Hematopoietic multipotent progenitor cell treated with erythropoietin and hydrocortisone succinate and interleukin-3 and kit ligand, for 6 days (in vitro differentiated cells): ENCODE measurements at places on chromosomes 1 and 21.
A peak's percentile ranks its signal among the peaks of the same experiment; 100 is the strongest.

- peak; percentile 49 for DNase-seq
Observed at GRCh38 chr1:18653367-18653766, 22.7 kb downstream of the PAX7 start.

GRCh38 chr1:51734896-51735745 is 118.2 kb downstream of the OSBPL9 start:
- peak; percentile 45 for DNase-seq

- DNase-seq, result no peak
Observed at GRCh38 chr1:24969596-24970398, 39.7 kb upstream of the RUNX3 start.

DNA sequence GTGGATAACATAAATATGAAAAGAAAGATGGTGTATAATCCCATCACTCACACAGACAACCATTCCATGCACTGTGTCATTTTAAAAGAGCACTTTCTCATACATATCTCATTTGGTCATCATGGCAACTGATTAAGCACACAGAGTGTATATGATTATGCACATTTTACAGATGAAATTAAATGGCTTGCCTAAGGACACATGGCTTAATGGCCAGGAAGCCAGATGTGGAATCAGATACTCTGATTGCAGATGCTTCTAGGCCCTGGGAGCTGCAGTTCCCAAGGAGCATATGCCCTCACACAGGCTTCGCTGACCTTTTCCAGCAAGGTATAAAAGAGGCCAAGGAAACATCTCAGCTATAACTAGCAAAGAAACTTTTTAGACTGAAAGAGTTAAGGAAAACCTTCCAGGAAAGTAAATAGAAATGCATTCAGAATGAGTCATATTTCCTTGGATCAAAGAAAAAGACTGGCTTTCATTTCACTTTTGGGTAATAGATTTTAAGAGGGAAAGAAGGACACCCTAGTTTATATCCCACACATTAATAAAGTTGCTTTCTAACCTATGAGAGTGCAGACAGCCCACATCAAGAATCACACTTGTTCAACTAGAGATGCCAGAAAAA is 19.6 kb upstream of the FAM89A start:
- no peak for DNase-seq

GRCh38 chr21:38297194-38297631 is 40.4 kb downstream of the KCNJ15 start:
- DNase-seq, result no peak

GRCh38 chr1:17874710-17875109 is 119.6 kb downstream of the ACTL8 start:
- no peak for DNase-seq

DNA sequence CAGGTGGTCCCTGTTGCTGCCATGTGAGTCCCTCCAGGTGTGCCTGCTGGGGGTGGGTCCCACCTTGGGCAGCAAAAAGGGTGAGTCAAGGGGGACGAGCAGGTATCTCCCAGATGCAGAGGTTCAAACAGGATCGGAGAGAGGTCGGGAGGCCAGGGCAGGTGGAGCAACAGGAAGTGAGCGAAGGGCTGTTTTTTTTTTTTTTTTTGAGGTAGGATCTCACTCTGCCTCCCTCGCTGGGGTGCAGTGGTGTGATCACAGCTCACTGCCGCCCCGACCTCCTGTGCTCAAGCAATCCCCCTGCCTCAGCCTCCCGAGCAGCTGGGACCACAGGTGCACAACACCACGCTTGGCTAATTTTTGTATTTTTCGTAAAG is 39.4 kb downstream of the SLC2A7 start:
- no peak for DNase-seq

GRCh38 chr21:34042735-34043134 is 30.6 kb upstream of the MRPS6 start:
- DNase-seq, result peak; percentile 45

DNA sequence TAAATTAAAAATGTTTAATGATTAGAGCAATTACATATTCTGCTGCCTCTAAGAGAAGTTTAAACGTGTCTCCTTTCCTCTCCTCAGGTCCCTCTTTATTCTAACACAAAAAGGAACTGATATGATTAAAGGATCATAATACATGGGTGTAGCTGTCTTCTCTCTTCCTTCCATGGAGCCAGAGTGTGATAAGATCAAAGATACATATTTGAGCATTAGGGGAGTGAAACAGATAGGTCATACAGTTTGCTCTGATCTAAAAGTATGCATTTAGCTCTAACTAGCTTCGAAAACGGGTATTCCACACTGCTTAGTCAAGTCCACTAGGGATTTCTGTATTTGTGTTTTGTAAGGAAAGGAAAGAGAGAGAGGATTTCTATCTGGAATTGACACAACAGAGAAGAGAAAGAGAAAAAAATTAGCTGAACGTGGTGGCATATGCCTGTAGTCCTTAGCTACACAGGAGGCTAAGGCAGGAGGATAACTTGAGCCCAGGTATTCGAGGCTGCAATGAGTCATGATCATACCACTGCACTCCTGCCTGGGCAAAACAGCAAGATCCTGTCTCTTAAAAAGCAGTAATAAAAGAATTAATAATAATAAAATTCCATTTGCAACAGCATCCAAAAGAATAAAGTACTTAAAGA is 63.1 kb downstream of the CDC42BPA start:
- DNase-seq, result peak; percentile 21

GRCh38 chr1:5856246-5856815 is 135.9 kb downstream of the NPHP4 start:
- no peak for DNase-seq

DNA sequence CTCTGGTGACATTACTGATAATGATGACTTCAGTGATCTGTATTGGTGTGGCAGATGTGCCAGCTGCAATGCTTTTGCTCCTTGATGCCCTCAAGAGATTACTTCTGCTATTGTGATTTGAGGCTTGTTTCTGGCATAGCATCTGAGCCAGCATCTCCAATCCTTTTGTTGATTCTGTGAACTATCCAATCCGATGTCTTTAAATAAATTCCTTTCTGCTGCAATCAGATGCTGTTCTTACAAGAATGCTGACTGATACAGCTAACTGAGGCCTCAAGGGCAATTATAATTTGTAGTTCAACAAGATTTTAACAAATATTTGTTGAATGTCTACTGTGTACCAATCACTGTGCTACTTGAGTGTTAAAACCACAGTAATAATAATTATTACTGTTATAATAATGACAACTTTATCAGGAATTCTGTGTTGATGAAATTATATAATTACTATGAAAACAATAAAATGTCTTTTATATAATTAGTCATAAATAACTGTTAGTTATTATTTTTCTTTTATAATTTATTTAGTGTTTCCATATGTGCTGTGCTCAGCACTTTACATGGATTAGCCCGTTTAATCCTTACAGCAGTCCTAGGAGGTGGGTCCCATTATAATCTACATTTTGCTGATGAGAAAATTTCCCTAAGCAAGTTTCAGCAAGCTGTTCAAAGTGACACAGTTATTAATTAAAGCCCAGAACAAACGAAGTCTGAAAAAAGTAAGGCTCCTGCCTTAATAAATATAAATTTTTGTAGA is 308.2 kb downstream of the BRINP3 start:
- no peak for DNase-seq

DNA sequence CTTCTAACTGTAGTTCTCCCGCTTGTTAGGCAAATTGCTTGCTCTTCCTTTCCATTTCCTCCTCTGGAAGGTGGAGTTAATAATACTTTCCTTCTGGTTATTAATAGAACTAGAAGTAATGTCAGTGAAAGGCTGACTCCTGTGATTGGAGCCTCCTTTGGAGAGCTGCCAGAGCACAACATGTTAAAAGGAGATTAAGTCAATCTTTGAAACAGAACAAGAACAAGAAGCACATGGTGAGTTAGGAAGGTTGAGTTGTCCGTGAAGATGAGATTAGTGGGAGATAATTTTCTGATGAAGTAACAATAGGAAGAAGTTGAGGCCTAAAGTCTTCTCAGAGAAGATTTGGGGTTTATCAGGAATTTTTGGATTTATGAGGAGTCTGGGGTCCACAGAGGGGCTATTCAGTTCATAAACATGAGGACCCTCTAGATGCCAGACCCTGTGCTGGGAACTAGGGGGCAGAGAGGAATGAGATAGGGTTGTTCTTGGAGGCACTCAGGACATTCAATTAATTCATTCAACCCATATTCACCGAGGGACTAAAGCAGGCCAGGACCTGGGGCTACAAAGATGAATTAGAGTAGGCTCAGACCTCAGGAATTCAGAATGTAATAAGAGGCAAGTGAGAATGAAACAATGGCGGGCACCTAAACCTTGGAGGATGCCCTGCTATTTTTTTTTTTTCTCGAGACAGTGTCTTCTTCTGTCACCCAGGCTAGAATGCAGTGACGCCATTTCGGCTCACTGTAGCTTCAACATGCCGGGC is 40.7 kb upstream of the DHCR24 start:
- DNase-seq, result peak; percentile 82

DNA sequence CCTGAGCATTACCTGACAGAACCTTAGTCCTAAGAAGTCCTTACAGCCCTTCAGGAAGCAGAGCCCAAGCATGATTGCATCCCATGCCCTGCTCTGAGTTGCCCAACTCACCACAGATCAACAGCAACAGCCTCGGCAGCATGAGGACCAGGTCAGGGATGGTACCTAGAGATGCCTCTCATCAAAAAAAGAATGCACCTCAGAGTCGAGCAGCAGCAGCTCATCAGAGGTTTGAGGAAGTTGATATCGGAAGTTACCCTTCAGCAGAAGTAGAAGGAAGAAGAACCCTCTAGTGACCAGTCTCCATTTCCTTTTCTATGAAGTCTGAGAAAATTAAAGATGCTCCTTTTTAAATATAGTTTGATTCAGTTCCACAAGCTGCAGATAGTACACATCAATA is at the start of gene FCRL1:
Gene FCRL1 (minus strand): TSS at position 225 of the 400 bp plus-strand sequence. CDS start 83 bp downstream, at position 142.
- DNase-seq, result peak; percentile 31

DNA sequence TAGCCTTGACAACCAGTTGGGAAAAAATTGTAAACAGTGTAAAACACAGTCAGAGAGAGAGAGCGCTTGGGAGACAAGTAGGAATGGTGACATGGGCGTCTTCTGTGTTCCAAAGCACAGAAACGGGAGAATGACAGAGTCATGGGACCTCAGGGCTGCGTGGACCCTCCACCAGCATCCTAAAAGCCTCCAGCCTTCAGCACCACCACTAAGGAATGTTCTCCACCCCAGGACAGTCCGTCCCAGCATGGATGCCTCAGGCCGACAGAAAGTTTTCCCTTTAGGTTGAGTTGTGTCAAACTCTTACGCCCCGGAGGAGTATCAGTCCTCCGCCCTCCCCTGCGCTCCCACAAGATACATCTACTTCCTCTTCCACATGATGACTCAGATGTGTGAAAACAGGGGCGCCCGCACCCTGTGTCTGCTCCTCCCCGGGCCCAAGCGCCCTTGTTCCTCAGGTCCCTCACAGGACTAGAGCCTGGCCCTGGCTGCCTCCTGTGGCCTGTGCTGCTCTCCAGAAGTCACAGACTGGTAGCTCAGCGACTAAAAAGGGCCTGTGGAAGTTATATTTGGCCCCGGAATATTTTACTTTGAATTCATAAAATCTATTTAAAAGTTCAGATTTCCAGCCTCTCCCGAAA is 63.9 kb upstream of the EFHD2 start:
- DNase-seq, result peak; percentile 80
